ENCODE measurements at places on chromosomes 5 and 9. TPM values are rescaled to one million over a fixed set of nuclear protein-coding genes. Genes with fewer than 3 reads are reported as not detected.
A peak's percentile ranks its signal among the peaks of the same experiment; 100 is the strongest.

GRCh38 chr5:146001544-146002190 is 65.3 kb downstream of the SH3RF2 start:
- DNase-seq: no peak

DNA sequence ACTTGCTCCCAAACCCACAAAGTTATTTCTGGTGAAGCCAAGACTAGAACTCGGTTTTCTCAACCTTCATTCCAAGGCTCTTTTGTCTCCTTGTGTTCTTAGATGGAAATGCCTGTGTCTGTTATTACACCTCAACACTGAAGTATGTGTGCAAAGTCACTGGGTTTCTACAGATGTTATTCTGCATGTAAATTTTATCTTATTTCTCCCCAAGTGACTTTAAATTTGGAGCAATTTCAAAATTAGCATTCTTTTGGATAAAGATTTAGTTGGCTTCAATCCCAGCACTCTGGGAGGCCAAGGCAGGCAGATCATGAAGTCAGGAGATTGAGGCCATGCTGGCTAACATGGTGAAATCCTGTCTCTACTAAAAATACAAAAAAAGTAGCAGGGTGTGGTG is 104.4 kb upstream of the GNA14 start:
- peak; percentile 99 for DNase-seq

Gene TMC1
- total RNA-seq: not detected

- DNase-seq: peak; percentile 72
Observed at GRCh38 chr9:129617167-129617566, 3.7 kb downstream of the C9orf50 start.

DNA sequence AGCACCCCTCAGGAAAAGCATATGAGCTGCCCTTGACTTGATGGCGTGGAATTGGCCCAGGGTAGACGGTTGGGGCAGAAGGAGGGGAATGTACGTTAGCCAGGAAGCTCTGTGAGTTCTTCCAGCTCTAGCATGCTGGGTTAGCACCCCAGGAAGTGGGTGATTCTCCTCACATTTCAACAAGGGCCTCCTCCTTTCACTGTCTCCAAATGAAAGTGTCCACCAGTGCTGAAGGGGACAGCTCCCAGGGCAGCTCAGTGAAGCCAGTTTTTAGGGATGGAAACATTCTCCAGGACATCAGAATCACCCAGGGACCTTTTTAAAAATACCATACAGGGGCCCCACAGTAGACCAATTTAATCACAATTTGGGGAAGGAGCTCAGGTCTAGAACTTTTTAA is 17.2 kb upstream of the AFAP1L1 start:
- DNase-seq: no peak

Gene GTF2H2C
- 39.4 TPM for total RNA-seq

DNA sequence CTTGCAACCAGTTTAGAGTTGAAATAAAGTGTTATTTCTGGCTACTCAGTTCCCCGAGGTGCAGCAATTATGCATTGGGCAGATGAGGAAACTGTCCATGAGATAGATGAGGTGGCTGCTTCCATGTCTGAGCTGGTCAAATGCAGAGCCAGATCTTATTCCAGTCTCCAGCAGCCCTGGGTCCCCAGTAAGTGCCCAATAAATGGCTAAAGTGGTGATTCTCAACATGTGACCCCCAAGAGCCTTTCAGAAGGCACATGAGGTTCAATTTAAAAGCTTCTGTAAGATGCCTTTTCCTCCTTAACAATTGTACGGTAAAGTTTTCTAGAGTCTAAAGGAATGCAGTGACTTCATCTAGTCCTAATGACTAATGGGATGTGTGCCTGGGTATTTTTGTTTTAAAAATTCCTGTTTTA is 17.5 kb downstream of the ATOX1 start:
- DNase-seq: peak; percentile 82

Gene MARCHF11
- not detected for total RNA-seq

Gene FAM163B
- not detected for total RNA-seq

DNA sequence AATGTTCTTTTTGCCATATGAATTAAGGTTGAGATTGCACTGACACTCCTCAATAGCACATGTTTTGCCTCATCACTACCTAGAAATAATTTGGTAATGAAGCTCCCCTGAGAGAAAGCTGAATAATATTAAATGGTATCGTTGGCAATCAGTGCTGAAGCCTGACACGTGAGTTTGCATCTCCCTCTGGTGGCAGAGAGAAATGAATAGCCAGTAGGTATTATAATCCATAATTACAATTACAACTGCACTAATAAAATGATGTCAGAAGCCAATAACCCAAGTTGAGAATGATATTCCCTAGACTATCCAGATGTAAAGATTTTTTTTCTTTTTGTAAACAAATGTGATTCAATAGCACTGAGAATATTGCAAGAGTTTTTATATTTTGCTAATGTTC is 700.3 kb downstream of the PTPRD start:
- no peak for DNase-seq

DNA sequence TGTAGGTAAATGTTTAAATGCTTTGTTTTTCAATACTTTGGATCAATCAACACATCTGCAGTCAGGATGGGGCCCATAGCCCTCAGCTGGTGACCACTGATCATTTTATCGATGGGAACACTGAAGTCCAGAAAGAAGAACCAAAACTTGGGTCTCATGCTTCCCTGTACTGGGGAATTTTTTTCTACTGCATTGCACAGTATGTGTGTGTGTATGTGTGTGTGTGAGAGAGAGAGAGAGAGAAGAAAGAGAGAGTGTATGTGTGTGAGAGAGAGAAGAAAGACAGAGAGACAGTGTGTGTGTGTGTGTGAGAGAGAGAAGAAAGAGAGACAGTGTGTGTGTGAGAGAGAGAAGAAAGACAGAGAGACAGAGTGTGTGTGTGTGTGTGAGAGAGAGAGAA is 202.9 kb upstream of the MSX2 start:
- DNase-seq: no peak

DNA sequence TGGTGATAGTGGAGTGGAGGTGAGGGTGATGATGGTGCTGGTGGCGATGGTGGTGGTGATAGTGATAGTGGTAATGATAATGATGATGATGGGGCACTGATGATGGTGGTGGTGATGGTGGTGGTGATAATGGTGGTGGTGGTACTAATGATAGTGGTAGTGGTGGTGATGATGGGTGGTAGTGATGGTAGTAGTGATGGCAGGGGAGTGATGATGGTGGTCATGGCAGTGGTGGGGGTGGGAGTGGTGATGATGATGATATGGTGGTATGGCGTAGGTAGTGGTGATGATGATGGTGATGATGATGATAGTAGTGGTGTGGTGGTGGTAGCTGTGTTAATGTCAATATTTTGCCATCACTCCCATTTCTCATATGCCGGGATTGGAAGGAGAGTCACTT is 44.5 kb upstream of the ORM1 start:
- no peak for DNase-seq

- DNase-seq: no peak
Observed at GRCh38 chr9:133161547-133161950, 2.2 kb downstream of the GBGT1 start.

DNA sequence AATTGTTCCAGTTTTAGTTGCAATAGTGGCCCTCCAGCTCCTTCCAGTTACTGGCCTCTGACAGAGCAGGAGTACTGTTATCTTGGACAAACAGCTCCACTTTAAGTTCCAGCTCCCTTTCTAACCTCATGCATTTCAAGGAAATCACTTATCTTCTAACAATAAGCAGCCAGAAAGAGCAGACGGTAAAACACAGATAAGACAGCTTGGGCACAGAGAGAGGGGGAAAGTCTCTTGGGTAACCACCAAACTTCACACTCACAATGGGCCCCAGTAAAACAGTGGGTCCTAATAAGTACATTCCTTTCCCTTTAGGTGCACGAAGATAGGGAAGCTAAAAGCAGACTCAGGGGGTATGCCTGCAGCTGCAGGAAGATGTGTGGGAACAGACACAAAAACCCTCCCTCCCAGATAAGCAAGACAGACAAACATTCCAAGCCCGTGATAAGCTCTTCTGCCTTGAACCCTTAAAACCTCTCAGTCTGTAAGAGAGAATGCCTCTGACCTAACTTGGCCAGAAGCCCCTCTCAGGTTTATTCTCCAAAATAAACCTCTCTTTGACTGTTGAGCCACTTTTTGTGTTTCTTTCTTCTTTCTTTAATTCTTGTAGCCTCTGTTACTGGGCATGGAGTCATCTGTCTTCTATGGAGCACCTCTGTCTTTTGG is 30.8 kb downstream of the OR1J1 start:
- DNase-seq: peak; percentile 50

- DNase-seq: peak; percentile 25
Observed at GRCh38 chr9:116546711-116547581, 140.2 kb upstream of the TRIM32 start.

- no peak for DNase-seq
Observed at GRCh38 chr5:140072812-140073211, 29.7 kb upstream of the NRG2 start.

- no peak for DNase-seq
Observed at GRCh38 chr5:150411245-150411979, 1.3 kb downstream of the CD74 start.

DNA sequence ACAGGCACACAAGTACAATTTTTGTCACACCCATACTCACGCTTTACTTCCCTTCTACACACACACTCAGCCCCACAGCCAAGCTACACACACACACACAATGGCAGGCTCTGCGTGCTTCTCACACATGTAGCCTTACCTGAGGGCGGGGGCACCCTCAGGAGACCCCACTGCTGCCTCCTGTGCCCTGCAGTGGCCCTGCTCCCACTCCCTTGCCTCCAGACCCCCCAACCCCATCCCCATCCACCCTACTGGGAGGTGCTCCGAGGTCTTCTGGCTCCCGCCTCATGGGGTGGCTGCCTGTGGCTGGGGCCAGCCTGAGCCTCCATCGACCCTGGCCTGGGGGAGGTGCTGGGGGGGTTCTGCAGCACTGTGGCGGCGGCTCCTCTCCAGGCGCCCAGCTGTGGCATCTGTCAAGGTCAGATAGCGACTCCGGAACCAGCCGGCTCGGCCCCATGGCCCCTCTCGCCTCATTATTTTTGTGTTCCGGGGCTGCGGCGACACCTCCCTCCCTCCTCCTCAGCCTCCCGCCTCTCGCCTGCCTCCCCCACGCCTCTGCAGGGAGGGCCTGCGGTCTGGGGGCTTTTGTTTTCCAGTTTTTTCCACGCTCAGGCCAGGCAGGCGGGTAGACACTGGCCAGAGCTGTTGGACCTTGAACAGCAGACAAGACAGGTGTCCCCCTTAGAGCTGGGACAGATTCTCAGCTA is 21.7 kb downstream of the CXXC5 start:
- no peak for DNase-seq

Gene IL4
- total RNA-seq: not detected

GRCh38 chr9:13383216-13383615 is 103.7 kb upstream of the MPDZ start:
- DNase-seq: peak; percentile 46

Gene FBXO10
- total RNA-seq: 12.7 TPM

DNA sequence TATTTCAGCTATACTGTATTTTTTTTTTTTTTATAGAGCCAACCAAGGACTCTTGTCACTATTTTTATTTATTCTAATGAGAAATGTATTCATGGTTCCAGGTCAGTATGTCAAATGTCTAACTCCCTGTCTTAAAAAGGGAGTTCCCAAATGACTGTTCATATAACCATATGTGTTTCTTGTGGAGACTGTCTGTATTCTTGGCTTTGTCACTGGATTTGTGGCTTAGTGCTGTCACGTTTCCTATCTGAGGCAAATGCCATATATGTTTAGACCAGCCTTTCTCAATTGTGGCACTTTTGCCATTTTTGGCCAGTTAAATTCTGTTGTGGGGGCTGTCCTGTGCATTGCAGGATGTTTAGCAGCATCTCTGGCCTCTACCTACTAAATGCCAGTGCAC is 3.1 kb downstream of the GCNT1 start:
- no peak for DNase-seq

- peak; percentile 71 for DNase-seq
Observed at GRCh38 chr5:82735160-82735789, 341.9 kb downstream of the TMEM167A start.
